OCI-M1 (cell line): ENCODE measurements at places on chromosomes 1 and 21.

DNA sequence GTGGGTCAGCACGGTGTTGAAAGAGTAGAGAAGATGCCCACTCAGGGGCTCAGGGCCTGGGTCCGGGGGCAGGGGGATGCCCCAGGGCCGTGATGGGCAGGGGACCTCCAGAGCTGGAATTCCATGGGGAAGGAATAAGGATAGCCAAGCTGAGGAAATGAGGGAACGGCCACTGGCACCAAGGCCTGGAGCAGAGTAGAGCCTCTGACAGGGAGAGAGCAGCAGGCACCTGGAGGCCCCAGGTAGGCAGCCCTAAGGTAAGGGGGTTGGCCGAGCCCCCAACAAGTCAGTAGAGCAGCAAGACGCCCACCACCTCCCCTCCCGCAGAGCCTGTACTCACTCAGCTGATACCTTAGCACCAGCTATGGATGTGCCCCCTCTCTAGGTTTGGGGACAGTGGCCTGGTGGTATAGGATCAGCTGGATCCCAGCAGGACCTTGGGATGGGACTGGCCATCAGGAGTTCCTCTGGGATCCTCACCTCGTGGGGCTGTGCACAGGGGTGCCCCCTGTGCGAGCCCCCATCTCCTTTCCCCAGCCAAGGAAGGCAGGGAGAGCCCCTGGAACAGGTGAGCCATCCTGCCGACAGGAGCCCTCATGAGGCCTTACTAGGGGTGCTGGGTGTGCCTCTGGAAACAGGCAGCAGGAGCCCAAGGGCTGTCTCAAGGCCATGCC, 21.0 kb upstream of the ARF1 start:
- DNase-seq, result no peak

GRCh38 chr1:184648160-184648855, 106.3 kb downstream of the EDEM3 start:
- DNase-seq, result no peak

GRCh38 chr1:20028726-20029125, 41.3 kb upstream of the PLA2G5 start:
- DNase-seq, result no peak

GRCh38 chr1:30888391-30888790, 20.2 kb downstream of the SDC3 start:
- peak; percentile 63 for DNase-seq

DNA sequence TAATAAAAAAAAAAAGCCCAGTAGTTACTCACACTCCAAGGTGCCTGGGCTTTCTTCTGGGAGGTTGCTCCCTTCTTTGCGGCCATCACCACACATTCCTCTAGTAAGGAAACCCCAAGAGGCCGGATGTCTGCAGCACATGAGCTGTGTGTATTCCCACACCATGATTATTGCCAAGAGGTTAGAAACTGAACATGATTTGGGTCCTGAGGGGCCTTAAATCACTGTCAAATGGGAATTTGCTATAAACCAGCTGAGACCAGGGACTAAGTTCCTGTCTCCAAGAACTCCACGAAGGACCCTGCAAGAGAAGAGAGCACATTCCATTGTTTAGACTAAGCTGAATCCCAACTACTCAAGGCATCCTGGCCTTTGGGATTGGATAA, 85.3 kb upstream of the SSX2IP start:
- DNase-seq, result no peak

- DNase-seq, result no peak
Measured at GRCh38 chr1:19311503-19311930, 427 bp downstream of the AKR7A2 start.

- peak; percentile 36 for DNase-seq
Measured at GRCh38 chr1:110876748-110877341, 3.9 kb downstream of the CD53 start.

- DNase-seq, result no peak
Measured at GRCh38 chr1:199834711-199835110, 192.8 kb upstream of the NR5A2 start.

GRCh38 chr1:194710671-194711070, 1524.3 kb upstream of the B3GALT2 start:
- DNase-seq, result no peak

DNA sequence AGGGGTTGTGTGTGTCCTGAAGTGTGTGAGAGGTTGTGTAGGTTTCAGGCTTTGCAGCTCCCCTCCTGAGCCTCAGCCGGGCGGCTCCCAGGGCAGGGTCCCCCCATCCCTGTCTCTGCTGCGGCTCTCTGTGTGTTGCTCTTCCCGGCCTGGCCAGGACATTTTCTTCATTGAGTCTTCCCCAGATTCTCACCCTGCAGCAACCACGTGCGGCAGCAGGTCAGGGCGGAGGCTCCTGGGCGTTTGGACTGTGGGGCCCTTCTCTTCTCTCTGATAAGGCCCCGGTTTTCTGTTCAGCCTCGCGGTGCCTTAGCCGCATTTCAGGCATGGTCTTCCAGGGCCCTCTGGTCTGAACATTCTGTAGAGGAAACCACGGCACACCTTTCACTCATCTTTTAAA, 1.8 kb upstream of the TCP10L start:
- no peak for DNase-seq

GRCh38 chr1:30693366-30693765, 30.0 kb downstream of the MATN1 start:
- DNase-seq, result no peak

- DNase-seq, result peak; percentile 70
Measured at GRCh38 chr1:18575620-18576019, 55.0 kb upstream of the PAX7 start.

DNA sequence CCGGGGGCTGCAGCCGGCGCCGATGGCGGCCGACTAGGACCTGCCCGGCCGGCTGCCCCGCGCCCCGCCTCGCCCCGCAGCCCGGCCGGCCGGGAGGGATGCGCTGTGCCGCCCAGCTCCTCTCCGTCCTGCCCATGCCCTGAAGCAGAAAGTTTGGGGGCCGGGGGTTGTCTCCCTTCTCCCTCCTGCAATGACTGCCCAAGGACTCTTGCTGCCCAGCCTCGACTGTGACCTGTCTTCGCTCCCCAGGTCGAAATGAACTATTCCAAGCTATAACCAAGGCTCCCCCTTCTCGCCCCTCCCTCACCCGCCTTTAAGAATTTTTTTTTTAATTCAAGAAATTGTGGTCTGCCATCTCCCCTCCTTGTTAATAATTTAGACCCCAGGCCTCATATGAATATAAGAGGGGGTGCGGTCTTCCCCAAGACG, 361 bp downstream of the TMCC2 start:
- DNase-seq, result peak; percentile 59
